Skeletal muscle tissue (tissue), 5 donors: ENCODE measurements at places on chromosomes 12 and 14. TPM values are rescaled to one million over a fixed set of nuclear protein-coding genes. Genes with fewer than 3 reads are reported as not detected.

HPD gene
- not detected for total RNA-seq

KRT2 gene
- total RNA-seq = not detected

ETFBKMT gene
- total RNA-seq = 2.1 TPM

TSHR gene
- total RNA-seq = under 0.01 TPM

WASHC4 gene
- 64.7 TPM for total RNA-seq

TMEM30B gene
- 1.6 TPM for total RNA-seq

LMNTD1 gene
- total RNA-seq = 0.52 TPM

NELL2 gene
- 1.0 TPM for total RNA-seq

VWF gene
- 58.5 TPM for total RNA-seq

OVCH1 gene
- total RNA-seq = under 0.01 TPM

FSCB gene
- not detected for total RNA-seq

SLC10A1 gene
- total RNA-seq = not detected

RILPL1 gene
- total RNA-seq = 5.2 TPM

TCL1B gene
- 1.0 TPM for total RNA-seq

MYH7 gene
- 426 TPM for total RNA-seq
